Brain (organoid and tissue), 16 donors: ENCODE measurements at places on chromosomes 6 and 20. TPM values are rescaled to one million over a fixed set of nuclear protein-coding genes. Genes with fewer than 3 reads are reported as not detected.

DNA sequence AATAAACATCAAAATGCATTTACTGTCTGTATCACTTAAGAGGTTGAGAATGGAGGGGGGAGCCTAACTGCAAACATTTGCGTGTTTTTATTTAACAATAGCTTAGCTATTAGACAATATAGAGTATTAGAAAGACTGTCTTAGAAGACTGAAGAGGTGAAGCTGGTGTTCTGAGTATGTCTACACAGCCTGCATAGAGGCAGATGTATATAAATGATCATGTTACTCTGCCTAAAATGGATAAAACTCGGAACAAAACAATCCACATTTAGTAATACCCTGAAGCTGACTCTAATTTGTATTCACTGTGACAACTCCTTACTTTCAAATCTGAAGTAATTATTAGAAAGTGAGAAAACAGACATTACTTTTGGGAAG is 181.9 kb downstream of the GMPR start:
- DNase-seq = no peak

The ZSWIM3 gene
- polyA plus RNA-seq = 3.6 TPM

The AAR2 gene
- polyA plus RNA-seq = 56.5 TPM

DNA sequence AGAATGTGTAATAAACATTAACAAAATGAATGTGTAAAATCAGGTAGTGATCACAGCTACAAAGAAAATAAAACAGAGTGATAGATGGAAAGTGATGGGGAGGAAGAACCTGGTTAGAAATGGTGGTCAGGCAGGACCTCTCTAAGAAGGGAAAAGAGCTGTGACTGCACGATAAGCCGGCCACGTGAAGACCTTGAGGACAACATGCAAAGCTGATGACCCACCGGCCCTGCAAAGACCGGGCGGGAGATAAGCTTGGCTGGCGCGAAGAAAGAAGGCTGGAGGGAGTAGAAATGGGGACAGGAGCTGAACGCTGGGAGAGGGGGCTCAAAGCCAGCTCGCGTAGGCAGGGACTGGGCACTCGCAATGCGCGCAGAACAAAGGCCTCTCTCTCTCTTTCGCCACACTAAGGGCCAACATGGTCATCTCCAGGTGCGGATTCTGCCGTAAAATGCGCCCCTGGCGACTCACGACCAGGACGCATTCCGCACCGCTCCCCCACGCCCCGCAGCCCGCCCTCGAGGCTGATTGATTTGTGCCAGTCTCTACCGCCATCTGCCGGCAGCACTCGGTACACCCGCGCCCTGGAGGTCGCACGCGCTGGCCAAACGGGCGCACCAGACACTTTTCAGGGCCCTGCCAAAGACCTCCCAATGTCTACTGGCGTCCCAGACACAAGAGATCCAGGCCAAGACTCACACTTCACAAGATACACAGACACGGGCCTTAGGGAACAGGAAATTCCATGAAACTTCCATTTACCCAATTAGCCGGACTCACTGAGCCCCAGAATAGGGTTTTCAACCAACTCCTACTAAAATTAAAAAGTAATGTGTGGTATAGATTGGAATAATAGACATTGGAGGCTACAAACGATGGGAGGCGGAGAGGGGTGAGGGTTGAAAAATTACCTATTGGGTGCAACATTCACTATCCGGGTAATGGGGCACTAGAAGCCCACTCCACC is 9.4 kb downstream of the DEFB132 start:
- DNase-seq = peak; percentile 96

DNA sequence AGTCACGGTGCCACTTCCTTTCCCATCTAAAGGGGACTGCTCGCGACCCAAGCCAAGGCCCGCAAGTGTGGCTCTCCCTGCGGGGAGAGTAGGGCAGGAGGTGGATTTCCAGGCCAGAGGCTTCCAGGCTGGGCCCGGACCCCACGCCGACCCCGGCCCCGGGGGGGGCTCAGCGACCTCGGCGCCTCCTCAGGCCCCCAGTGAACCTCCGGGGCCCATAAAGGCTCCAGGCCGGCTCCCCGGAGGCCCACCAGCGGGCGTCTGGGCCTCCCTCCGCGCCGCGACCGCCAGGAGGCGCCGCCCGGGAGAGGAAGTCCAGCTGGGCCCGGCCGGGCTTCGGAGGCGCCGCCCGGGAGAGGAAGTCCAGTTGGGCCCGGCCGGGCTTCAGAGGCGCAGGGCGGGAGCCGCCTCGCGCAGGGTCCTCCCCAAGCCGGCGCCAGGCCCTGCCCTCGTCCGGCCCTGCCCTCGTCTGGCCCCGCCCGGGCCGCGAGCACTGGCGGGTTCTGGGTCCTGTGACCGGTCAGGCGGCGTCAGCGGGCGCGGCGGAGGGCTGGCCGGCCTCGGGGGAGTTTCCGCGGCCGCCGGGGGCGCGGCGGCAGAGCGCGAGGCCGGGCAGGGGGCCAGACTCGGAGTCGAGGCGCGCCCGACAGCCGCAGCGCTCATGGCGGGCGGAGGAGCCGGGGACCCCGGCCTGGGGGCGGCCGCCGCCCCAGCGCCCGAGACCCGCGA is at the start of gene RAB32:
RAB32 (plus strand) TSS at position 623 of the 729 bp plus-strand sequence; CDS start at position 662, 39 bp downstream.
- peak; percentile 69 for DNase-seq

The PAK5 gene
- polyA plus RNA-seq = 7.2 TPM

The MED20 gene
- polyA plus RNA-seq = 36.1 TPM
